ENCODE measurements at places on chromosomes 12 and 14.
A peak's percentile ranks its signal among the peaks of the same experiment; 100 is the strongest.

DNA sequence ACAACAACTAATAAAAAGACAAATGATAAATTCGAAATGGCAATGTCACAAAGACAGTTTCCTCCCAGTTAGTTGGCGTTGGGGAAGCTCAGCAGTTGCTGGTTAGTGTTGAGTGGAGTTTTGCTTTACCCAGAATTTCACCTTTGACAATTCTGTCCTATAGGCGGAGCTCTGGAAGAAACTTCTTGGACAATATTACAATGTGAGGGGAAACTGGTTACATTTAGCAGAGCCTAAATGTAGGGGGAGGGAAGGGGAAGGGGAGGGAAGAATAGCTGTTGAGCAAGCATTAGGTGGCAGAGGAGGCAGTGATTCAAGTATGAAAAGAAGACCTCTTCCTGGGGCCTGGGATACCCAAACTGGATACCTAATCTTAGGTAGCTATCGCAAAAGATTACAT lies 51.4 kb downstream of the BDKRB1 start:
- DNase-seq, result no peak
- H3K4me3 ChIP-seq, result no peak overlapping the region

GRCh38 chr12:61536525-61536924 lies 723.7 kb upstream of the USP15 start:
- DNase-seq, result no peak
- no peak overlapping the region for H3K27ac ChIP-seq
- H3K36me3 ChIP-seq, result no peaks in the 10 kb centered on the region
- H3K27me3 ChIP-seq, result no peaks in the 10 kb centered on the region
- no peaks in the 10 kb centered on the region for H3K4me1 ChIP-seq

GRCh38 chr14:103198131-103199105 lies 75.2 kb downstream of the TNFAIP2 start:
- H3K4me3 ChIP-seq, result no peak overlapping the region
- H3K27me3 ChIP-seq, result no peaks in the 10 kb centered on the region
- H3K36me3 ChIP-seq, result no peaks in the 10 kb centered on the region
- DNase-seq, result no peak

DNA sequence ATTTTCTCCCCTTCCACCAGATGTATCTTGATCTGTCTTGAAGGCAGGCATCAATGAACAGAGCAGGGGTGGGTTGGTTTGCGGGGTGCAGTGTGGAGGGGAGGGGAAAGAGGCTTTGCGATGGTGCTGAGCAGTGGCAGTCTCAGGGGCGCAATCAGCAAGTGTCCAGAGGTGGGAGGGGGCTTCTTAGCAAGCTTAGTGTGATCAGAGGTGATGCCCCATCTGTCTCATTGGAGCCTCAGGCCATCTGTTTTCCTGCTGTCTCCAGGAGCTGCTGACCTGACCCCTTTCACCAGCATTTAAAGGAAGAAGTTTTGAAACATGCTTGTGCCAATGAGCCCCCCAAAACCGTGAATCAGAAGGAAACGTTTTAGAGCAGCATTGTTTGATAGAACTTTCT lies 187.7 kb upstream of the LHX5 start:
- no peaks in the 10 kb centered on the region for H3K4me1 ChIP-seq
- DNase-seq, result no peak
- H3K4me3 ChIP-seq, result no peak overlapping the region
- no peaks in the 10 kb centered on the region for H3K27me3 ChIP-seq
- H3K36me3 ChIP-seq, result no peaks in the 10 kb centered on the region

- DNase-seq, result no peak
- no peak overlapping the region for H3K4me3 ChIP-seq
- peaks cover 44% of the 10 kb centered on the region for H3K36me3 ChIP-seq
- no peaks in the 10 kb centered on the region for H3K4me1 ChIP-seq
- peak overlapping the region; percentile 58 for H3K27ac ChIP-seq
Observed at GRCh38 chr12:48651681-48652080, 30.4 kb downstream of the KANSL2 start.

GRCh38 chr12:6540181-6540877 lies 6.0 kb downstream of the GAPDH start:
- H3K4me3 ChIP-seq, result no peak overlapping the region
- peak; percentile 97 for DNase-seq
- H3K27ac ChIP-seq, result peak overlapping the region; percentile 54
- H3K36me3 ChIP-seq, result peaks cover 26% of the 10 kb centered on the region
- no peaks in the 10 kb centered on the region for H3K27me3 ChIP-seq

- no peaks in the 10 kb centered on the region for H3K4me1 ChIP-seq
- no peaks in the 10 kb centered on the region for H3K36me3 ChIP-seq
- no peaks in the 10 kb centered on the region for H3K27me3 ChIP-seq
- H3K27ac ChIP-seq, result no peak overlapping the region
Observed at GRCh38 chr12:10165421-10165820, 6.5 kb downstream of the OLR1 start.

DNA sequence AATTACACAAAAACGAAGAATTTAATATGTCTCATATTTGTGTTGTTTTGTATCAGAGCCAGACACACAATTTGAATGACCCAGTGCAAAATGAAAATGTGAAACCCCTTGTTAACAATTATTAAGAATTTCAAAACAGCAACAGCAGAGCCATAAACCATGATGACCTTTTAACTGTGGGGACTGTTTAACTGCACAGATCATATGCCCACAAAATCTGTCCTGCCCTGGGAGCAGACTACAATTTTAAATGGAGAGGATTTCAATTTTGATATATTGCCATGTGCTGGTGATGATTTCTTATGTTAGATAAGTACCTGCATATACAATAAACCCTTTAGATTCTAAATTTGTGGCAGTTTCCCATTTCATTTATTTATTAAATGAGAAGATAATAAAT lies 455.5 kb upstream of the MGAT4C start:
- H3K4me3 ChIP-seq, result no peak overlapping the region
- H3K36me3 ChIP-seq, result no peaks in the 10 kb centered on the region
- no peak overlapping the region for H3K27ac ChIP-seq
- no peaks in the 10 kb centered on the region for H3K27me3 ChIP-seq

DNA sequence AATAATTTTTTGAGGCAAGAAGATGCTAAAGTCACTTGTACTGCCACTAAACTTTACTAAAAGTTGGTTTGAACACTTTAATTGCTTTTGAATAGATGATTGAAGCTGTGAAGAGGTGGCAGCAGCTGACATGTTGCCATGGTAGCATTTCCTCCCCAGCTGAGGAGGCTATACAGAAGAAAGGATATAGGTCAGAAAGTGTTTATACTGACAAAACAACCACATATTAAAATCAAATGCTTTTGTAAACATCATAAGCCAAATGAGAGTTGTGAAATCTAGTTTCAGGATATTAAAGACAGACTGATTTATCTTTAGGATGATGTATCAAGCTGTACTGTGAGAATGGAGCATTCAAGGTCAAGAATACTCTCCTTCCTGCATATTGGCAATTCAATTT lies 41.7 kb downstream of the TSPAN19 start:
- no peaks in the 10 kb centered on the region for H3K27me3 ChIP-seq
- DNase-seq, result no peak
- H3K36me3 ChIP-seq, result no peaks in the 10 kb centered on the region
- no peaks in the 10 kb centered on the region for H3K4me1 ChIP-seq
- H3K4me3 ChIP-seq, result no peak overlapping the region

GRCh38 chr12:92735131-92735721 lies 32.4 kb downstream of the PLEKHG7 start:
- H3K4me1 ChIP-seq, result peaks cover 3% of the 10 kb centered on the region
- DNase-seq, result peak; percentile 96
- no peaks in the 10 kb centered on the region for H3K36me3 ChIP-seq
- H3K27me3 ChIP-seq, result no peaks in the 10 kb centered on the region
- no peak overlapping the region for H3K4me3 ChIP-seq
- no peak overlapping the region for H3K27ac ChIP-seq

GRCh38 chr14:55426891-55427290 lies 13.5 kb downstream of the TBPL2 start:
- H3K4me1 ChIP-seq, result peaks cover 14% of the 10 kb centered on the region
- no peak for DNase-seq
- H3K36me3 ChIP-seq, result no peaks in the 10 kb centered on the region
- no peaks in the 10 kb centered on the region for H3K27me3 ChIP-seq
- no peak overlapping the region for H3K4me3 ChIP-seq

DNA sequence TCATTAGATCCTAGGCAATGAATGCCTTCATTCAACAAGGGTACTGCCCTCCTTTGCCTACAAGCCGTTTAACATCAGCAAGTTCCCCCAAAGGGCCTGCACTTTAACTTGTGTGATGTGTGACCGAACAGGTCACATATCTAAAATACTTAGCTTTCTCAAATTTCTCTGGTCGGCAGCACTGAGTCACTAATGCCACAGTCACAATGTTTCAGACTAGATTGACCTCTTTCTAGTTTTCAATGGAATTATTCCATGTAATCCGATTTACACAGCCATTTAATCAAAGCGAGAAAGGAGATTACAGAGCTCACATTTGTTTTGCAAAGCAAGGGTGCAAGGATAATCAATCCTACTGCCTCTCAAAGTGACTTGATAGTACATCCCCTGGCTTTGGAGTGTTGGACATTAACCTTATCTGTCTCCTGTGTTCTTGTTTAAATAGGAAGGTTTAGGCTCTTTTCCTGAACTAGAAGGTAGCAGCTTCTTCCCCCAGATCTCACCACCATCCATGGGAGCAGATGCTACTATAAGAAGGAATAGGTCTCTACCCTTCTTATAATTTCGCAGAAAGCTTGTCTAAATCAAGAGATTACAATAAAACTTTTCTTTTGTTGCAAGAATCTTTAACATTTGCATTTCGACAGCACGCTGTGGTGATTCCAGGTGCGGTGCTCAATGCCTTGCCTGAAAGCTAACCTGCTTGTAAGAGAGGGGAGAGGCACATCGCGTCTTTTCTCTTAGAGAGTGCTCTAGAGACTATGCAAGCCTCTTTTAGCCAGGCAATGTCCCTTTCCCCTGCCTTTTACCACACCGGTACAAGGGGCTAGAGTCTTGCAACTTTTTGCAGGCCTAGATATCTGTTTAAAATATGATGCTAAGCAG lies 1.8 kb downstream of the KITLG start:
- H3K27me3 ChIP-seq, result peaks cover 20% of the 10 kb centered on the region
- DNase-seq, result no peak
- no peak overlapping the region for H3K4me3 ChIP-seq
- no peak overlapping the region for H3K27ac ChIP-seq
- peaks cover 12% of the 10 kb centered on the region for H3K4me1 ChIP-seq
- H3K36me3 ChIP-seq, result no peaks in the 10 kb centered on the region

DNA sequence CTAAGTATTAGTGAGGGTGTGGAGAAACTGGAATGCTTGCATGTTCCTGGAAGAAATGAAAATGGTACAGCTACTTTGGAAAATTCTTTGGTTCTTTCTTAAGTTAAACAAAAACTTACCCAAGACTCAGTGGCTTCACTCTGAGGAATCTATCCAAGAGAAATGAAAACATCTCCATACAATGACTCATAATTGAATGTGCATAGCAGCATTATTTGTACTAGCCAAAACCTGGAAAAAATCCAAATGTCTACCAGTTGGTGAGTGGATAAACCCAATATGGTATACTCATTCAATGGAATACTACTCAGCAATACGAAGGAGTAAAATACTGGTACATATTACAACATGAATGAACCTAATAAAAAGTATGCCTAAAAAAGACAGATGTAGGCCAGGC lies 18.0 kb upstream of the CRACR2A start:
- H3K4me3 ChIP-seq, result no peak overlapping the region
- H3K36me3 ChIP-seq, result no peaks in the 10 kb centered on the region
- H3K27me3 ChIP-seq, result peaks cover 5% of the 10 kb centered on the region
- no peak overlapping the region for H3K27ac ChIP-seq
- no peaks in the 10 kb centered on the region for H3K4me1 ChIP-seq
- DNase-seq, result peak; percentile 55

- no peak overlapping the region for H3K27ac ChIP-seq
- DNase-seq, result no peak
- H3K4me3 ChIP-seq, result no peak overlapping the region
- H3K27me3 ChIP-seq, result no peaks in the 10 kb centered on the region
- no peaks in the 10 kb centered on the region for H3K4me1 ChIP-seq
- no peaks in the 10 kb centered on the region for H3K36me3 ChIP-seq
Observed at GRCh38 chr14:90356925-90357324, 25.2 kb upstream of the NRDE2 start.

DNA sequence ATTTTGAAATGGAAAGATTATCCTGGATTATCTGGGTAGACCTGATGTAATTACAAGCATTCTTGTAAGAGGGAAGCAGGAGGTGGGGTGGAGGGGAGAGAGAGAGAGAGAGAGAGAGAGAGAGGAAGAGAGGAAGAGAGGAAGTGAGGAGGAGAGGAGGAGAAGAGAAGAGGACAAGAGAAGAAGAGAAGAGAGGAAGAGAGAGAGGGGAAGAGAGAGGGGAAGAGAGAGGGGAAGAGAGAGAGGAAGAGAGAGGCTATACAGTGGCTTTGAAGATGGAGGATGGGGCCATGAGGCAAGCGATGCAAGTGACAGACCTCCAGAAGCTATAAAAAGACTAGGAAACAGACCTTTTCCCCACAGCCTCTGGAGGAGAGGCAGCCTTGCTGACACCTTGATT lies 13.7 kb upstream of the CHST11 start:
- H3K27me3 ChIP-seq, result no peaks in the 10 kb centered on the region
- H3K27ac ChIP-seq, result no peak overlapping the region
- no peak overlapping the region for H3K4me3 ChIP-seq

DNA sequence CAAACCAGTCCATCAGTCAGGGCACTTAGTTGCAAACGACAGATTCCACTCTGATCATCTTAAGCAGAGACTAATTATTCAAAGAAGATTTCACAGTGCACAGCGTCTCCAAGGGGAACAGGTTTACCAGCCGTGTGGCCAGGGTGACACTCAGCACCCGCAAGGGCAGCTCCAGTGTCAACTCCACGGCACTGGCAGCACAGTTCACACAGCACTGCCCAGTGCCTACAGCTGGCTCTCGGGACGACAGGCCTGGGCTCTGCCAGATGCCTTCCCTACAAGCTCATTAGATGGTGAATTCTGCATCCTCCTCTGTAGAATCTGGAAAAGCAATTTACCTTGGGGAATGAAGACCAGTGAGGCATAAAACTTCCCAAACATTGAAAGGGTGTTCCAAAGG lies 4.9 kb downstream of the OR10P1 start:
- no peak for DNase-seq
- H3K36me3 ChIP-seq, result no peaks in the 10 kb centered on the region
- H3K4me3 ChIP-seq, result no peak overlapping the region
- H3K4me1 ChIP-seq, result no peaks in the 10 kb centered on the region
